ENCODE measurements at places on chromosomes 7 and 10.

- peak; percentile 63 for DNase-seq
Measured at GRCh38 chr7:128031901-128032604, 816 bp upstream of the LRRC4 start.

DNA sequence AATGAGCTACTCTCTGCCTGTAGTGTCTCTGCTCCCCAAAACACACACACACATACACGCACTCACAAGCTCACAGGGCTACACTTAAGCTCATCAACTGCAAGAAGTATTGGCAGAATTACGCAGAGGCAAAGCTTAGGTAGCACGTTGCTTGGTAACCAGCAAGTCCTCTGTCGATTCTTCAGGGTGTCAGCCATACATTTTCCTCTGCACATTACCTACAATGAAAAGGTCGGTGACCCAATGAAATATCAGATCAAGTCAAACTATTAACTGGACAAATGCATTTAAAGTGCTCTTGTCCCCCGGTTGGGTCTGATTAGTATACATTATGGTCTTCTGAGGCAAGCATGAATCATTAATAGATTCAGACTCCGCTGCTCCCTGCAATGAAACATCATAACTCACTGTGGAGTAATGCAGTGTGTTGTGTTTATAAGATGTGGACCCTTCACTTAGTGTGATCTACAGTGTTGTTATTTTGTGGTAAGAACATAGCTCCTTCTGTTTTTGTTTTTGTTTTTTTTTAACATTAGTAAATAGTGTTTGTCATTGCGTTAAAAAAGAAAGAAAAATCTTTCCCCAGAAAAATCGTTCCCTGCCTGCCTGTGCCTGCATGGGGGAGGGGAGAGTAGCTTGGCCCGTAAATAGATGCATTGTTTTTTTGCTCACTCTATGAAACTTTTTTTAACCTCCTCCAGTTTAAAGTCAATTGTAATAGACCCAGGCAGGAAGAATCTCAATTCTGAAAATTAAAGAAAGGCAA is 325.5 kb downstream of the SFMBT2 start:
- no peak for DNase-seq

DNA sequence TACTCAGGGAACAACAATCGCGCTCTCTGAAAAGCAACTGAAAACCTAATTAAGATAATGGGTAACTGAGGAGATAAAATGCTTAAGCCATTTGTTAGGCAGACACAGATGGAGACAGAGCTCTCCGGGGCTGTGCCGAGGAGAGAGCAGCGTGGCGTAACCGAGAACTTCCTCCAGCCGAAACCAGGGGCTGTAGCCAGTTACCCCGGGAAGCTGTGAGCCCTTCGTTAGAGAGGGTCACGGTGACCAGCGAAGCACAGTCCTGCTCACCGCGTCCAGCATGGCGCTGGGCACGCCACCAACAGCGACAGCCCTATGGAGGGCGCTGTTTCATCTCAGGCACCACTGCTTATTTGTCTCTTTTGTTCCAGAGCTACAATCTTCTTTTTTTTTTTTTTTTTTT is 16.1 kb downstream of the PAPOLB start:
- DNase-seq, result no peak

GRCh38 chr10:29840516-29841276 is 205.9 kb upstream of the SVIL start:
- DNase-seq, result no peak

GRCh38 chr7:4683884-4684565 is 1.9 kb downstream of the FOXK1 start:
- peak; percentile 71 for DNase-seq

GRCh38 chr7:112421666-112422486 is 28.4 kb upstream of the IFRD1 start:
- DNase-seq, result no peak

DNA sequence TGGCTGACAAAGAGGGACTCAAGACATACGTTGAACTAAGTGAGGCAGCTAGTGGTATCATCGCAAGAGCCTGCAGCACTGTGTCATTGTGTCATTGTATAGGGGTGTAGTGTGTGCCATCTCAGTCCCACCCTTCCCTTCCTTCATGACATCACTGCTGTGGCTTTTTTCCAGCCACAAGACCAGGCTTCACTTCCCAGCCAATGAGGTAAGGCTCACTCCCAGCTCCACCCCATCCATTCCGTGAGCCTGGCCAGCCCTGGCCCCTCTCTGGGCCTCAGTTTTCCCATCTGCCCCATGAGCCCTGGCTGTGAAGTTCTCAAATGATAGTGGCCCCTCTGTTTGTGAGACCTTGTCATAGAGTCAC is 134.3 kb upstream of the ZMIZ1 start:
- DNase-seq, result no peak

DNA sequence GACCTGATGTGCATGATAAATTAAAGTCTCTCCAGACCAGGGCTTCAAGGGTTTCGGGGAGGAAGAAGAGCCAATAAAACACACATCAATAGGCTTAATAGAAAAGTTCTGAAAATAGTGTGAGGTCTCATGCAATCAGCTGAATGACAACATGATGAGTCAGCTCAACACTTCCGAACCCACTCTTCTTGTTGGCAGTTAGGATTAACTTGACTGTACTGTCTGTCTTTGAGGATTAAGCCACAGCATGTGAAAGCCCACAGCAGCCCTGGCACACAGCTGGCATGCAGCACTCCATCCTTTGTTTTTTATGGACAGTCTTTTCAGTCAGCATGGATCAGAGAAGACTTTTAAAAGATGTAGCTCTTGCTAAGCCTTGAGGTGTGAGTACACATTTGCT is 526.9 kb upstream of the VSTM2A start:
- DNase-seq, result peak; percentile 26

- no peak for DNase-seq
Measured at GRCh38 chr10:95343573-95343972, 52.8 kb upstream of the PDLIM1 start.

- DNase-seq, result peak; percentile 61
Measured at GRCh38 chr10:34941471-34942357, 126.6 kb upstream of the PARD3 start.

GRCh38 chr10:11181978-11182377 is 164.3 kb downstream of the CELF2 start:
- DNase-seq, result no peak

- DNase-seq, result no peak
Measured at GRCh38 chr10:35712486-35712885, 70.4 kb upstream of the FZD8 start.

- no peak for DNase-seq
Measured at GRCh38 chr10:75826846-75827245, 395.4 kb downstream of the LRMDA start.

GRCh38 chr10:52539463-52539862 is 225.4 kb downstream of the DKK1 start:
- peak; percentile 76 for DNase-seq

- DNase-seq, result no peak
Measured at GRCh38 chr10:104894681-104895080, 253.6 kb downstream of the SORCS3 start.

- DNase-seq, result no peak
Measured at GRCh38 chr10:102598243-102598642, 46.0 kb upstream of the TRIM8 start.

GRCh38 chr7:23476286-23477156 is 6.2 kb upstream of the IGF2BP3 start:
- no peak for DNase-seq

DNA sequence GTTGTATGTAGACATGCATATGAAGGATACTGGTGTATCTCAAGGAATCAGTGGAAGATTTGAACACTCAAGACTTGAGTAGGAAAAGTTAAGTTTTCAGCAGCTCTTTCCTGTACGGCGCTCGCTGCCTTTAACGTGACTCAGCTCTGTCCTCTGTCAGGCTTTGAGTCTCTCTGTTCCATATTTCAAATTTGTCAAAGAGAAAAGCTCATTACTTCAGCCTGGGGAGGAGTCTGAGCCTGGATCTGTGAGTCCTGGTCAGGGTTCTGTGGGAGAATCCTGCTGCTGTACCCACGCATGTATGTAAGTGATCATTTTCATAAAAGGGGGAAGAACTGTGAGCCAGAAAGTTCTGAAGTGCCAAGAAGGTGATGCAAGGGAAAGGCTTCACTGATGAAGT is 13.8 kb upstream of the MPP7 start:
- DNase-seq, result no peak

DNA sequence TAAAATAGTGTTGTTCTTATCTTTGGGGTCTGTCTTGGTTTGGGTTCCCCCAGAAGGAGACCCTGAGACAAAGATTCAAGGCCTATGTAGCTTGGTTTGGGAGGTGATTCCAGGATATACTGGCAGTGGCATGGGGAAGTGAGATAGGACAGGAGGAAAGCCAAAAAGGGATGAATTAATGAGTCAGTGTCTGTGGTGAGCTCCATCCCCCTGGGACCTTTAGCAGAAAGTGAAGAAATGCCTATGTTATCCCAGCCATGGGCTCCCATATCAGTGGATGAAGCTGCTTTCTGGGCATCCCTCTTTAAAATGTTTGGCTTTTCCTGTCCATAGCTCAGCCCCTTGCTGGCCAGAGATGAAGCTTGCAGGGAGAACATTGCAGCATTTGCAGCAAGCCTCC is 217.0 kb upstream of the CTBP2 start:
- no peak for DNase-seq

DNA sequence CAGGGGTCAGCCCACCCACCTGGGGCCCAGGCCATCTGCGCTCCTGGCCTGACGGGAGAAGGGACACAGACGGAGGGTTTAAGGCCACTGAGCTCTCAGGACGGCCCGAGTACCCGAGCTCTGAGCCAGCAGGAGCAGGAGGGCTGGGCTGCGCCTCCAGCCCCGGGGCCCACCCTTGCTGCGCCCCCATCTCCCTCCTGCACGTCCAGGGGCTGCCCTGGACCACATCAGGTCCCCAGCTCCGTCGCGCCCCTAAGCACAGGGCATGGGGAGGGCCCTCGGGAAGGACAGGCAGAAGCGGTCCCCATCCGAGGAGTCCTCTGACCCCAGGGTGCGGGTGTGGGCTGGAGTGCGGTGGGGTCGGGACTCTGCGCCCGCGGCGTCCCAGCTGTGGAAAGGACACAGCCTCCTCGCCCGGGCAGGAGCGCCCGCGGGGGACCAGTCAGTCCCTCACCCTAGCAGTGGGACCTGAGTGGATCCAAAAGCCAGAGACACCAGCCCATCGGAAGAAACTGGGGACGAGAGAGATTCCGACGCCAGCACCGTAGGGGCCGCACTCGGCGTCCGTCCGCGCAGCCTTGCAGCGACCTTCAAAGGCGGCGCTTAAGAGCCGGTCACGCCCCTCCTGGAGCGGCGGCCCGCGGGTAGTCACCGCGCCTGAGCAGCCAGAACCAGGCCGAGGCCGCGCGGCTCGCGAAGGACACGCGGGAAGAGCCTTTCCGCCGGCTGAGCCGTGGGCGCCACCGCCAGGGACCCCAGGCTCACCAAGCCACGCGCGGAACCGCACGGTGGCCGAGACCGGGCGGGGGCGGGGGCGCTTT is 15.9 kb downstream of the CAMK2B start:
- no peak for DNase-seq

GRCh38 chr7:69419934-69420333 is 178.3 kb upstream of the AUTS2 start:
- no peak for DNase-seq

- no peak for DNase-seq
Measured at GRCh38 chr7:20438694-20439376, 108.1 kb downstream of the ITGB8 start.

- DNase-seq, result peak; percentile 83
Measured at GRCh38 chr10:30185916-30186315, 126.5 kb upstream of the JCAD start.

DNA sequence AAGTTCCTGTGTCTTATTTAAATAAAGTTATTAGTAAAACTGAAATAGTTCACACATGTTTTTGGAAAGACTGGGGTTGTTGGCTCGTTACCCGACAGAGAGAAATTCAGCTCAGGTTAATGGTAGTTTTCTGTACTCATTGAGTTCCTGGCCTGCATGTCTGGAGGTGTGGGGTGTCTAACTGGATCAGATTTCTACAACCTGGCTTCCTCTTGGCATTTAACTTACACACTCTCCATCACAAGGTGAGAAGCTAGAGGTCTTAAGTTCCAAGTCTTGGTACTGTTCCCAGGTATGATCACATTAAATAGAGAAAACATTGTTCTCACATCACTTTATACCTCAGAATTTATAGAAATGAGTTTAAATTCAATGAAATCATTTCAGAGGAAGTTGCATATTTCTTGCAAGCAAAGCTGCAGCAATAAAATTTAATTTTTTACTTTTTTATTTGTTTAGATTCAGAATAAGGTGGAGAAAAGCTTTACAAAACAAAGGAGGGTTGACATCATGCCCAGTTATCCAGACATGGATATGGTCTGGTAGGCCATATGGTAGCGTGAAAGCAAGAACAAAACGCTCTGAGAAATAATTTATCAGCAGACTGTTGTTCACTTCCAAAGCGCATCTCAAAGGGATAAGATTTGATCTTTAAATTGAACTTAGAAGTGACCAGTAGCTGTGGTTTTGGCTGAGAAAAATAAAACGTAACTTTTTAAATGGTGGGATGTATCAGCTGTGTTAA is 120.6 kb downstream of the GLCCI1 start:
- no peak for DNase-seq

DNA sequence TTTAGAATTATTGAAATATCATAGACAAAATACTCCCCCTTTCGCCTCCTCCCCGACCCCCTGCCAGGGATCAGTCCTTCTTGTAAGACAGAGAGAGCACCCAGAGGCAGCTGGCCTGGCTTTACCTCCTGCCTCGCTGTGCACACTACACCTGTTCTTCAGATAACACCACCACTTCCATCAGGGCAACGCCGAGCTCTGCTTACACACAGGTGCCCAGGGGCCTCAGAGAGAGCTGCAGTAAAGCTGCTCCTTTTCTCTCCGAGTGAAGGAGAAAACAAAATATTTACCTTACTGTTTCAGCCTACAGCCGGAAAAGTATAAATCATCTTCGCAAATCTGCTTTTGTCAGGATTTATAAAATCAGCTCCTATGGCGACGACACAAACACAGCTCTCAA is 80.7 kb downstream of the HIPK2 start:
- DNase-seq, result no peak

DNA sequence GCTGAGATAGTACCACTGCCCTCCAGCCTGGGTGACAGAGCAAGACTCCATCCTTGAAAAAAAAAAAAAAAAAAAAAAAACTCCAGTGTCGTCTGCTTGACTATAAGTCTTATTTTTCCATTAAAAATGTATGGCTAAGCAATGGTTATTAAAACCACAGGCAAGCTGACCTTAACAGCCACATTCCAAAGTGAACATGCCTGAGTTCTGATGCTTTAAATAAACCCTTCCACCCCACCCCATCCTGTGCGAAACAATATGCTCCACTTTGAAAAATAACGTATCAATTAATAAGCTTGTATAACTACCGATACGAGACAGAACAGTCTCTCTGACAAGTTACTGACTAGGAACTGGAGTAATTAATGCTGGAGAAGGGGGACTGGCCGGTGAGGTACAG is 63.7 kb downstream of the LARP4B start:
- no peak for DNase-seq

DNA sequence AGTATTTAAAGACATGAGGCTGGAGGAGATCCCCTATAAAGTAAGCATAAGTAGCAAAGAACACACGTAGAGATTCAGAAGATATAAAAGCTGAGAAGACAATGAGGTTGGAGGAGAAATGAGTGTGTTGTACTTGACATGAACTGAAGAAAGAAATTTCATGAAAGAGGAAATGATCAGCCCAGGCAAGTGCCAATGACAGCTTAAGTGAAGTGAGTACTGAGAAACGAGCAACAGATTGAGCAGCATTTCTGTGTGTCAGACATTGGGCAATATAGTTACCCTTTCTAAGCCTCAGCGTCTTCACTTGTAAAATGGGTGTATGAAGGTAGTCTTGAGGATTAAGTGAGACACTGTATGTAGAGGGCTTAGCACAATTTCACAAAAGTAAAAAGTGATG is 4.8 kb upstream of the LIPA start:
- DNase-seq, result no peak
